ENCODE measurements at places on chromosomes 1 and 21.

- DNase-seq: no peak
Observed at GRCh38 chr1:160394673-160395072, 5.7 kb upstream of the VANGL2 start.

DNA sequence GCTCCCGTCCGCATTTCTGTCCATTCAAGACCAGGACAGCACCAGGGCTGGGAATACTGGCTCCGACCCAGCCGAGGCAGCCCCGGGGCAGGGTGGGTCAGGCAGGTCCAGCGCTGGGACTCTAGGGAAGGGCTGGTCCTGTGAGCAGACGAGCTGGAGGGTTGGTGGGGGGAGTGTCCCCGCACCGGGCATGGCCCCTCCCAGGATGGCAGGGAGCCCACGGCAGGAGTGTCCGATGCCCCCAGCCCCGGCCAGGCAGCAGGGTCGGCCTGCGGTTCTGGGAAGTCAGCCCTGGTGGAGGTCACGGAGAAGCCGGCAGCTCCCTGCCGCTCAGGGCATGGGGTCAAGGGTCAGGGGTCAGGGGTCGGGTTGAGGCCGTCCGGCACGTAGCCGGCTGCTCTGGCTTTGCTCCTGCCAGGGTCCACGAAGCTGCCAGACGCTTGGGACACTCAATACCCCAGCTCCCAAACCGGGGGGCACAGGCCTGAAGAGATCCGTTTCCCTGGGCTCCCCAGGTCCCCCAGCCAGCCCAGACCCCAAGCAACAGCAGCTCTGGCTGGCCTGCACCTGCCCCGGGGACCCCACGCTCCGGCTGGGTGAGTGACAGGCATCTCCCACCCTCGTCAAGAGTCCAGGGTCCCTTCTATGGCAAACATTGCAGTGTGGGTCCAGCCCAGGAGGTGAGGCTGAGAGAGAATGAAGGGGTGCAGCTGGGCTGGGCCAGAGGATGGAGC lies 6.7 kb downstream of the C1QTNF12 start:
- no peak for DNase-seq

DNA sequence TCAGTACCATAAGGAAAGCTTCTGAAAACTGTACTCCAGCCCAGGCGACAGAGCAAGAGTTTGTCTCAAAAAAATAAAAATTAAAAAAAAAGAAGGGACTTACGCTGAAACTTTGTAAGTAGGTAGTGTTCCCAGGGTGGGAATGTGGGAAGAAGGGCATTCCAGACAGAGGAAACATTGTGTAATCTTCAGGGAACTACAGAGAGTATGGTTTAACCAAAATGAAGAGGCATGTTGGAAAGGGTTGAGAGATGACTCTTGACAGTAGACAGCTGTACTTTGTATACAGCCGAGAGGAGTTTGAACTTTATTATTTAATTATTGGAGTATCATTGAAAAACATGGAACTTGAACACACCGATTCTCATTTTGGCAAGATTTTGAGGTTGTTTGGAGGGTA lies 43.0 kb downstream of the PPP2R5A start:
- no peak for DNase-seq

DNA sequence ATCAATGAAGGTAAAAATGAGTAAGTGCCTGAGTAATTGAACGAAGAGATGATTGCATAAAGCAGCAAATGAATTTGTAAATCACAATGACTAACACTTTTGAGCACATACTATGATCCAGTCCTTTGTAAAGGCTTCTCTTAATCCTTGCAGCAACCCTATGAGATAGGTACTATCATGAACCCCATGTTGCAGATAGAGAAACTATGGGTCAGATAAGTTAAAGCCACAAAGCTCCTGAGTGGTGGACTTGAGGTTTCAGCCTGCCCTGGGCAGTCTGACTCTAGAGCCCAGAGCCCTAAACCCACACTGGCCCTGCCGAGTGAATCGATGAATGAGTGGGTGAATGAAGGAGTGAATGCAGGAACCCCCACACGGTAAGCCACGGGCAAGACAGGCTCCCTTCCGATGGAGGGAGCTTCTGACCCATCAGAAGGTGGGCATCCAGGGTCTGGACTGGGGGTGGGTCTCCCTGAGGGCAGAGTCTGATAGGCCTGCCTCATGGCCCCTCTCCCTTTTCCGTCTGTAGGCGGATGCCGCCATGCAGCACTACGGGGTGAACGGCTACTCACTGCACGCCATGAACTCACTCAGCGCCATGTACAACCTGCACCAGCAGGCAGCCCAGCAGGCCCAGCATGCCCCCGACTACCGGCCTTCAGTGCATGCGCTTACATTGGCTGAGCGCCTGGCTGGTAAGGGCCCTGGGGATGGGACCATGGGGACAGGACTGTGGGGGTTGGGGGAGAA lies 17.0 kb downstream of the DMBX1 start:
- no peak for DNase-seq

DNA sequence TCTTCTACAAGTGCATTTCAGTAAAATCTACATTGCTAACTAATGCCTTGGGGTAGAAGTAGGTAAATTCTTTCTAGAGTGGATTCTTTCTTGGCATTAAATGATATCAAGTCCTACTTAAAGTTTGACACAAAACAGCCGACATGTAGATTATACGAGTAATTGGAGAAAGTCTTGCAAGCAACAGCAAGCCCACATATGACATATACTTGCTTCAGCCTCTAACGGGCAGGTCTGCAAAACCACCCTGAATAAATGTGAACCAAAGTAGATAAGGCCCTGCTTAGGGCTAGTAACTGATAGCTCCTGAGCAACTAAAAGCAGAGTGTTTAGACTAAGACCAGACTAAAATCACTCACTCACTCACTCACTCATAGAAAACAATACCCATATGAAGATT lies 203.2 kb downstream of the LTN1 start:
- DNase-seq: no peak

GRCh38 chr1:181712711-181713110 lies 229.4 kb downstream of the CACNA1E start:
- DNase-seq: peak; percentile 86

DNA sequence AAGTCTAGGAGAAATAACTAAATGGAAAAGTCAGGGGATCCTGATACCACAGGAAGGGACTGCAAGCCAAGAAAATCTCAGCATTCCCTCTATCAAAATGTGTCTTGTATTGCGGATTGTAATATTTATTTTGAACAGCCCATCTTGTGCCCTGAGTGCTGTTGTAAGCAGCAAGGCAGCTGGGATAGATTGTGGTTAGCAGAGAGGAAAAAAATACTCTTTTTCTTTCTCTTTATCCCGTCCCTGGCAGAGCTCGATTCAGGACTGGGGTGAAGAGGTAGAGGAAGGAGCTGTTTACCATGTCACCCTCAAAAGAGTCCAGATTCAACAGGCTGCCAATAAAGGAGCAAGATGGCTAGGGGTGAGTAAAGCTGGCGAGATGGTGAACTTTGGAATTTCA lies 1.2 kb downstream of the RGL1 start:
- no peak for DNase-seq

DNA sequence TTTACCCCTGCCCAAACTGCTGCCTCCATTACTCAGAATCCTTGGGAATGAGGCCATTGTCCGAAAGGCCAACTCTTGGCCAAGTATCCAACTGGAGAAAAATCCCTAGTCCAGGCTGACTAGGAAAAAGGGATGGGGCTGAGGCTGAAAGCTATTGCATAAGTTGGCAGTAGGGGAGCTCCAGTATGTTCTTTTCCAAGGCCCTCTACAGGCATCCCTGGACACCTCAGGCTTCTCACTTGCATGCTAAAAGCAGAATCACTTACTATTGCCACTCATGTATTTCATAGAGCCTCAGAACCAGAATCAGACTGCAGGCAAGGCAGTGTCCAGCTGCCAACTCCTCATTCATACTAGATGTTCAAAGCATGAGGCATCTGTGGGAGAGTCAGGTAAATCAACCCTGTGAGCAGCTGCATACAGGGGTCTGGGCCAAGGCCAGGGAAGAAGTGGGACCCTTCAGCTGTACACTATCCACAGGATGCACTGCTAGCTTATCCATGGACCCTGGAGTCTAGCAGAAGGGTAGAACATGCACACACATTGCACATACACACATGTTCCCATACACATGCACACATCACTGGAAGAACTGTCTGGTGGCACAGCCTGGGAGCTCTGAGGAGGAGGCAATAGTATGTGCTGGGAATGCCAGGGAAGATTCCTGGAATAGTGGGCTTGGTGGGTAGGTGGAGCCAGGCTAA lies 195.3 kb downstream of the C1orf94 start:
- no peak for DNase-seq

DNA sequence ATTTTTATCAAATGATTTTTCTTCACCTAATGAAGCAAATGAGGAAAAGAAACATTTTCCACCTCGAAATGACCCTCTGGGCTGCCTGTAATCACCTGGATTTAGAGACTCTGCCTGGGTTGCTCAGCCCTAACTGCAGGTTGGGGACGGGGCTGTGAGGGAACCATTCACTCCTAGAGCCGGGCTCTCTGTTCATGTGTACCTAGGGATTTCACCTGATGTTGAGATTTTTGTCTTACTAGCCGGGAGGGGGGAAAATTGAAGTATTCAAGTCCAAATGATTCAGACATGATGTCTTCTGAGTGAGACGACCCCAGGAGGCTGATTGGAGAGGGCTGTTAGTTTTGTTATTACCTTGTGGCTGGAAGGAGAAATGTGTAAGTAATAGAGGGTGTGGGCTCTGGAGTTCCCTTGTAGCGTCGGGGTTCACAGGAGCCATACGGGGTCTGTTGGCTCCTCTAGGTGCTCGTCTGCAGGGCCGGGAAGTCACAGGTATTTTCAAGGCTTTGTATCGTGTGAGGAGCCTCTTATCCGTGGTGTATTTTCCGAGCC lies 42.3 kb upstream of the PWP2 start:
- DNase-seq: no peak

GRCh38 chr1:41779360-41779759 lies 139.4 kb downstream of the HIVEP3 start:
- no peak for DNase-seq

- DNase-seq: no peak
Observed at GRCh38 chr1:205074513-205074912, 9.7 kb downstream of the TMEM81 start.

DNA sequence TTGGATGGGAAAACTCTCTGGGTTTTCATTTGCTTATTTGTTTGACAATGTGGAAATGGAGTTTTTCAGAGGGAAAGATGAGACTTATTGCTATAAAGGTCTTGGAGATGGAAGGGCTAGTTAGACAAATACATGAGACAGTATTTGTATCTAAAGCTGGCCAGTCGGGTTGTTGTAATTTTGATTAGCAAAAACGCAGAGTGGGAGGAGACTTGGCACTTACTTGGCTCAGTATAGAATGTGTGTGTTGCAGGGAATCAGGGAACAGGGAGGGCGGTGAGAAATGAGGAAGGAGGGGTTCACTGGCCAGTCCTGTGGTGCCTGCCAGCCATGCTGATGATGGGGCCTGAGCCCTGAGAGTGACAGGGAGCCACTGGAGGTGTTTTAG lies 6.0 kb upstream of the FOXE3 start:
- DNase-seq: no peak

DNA sequence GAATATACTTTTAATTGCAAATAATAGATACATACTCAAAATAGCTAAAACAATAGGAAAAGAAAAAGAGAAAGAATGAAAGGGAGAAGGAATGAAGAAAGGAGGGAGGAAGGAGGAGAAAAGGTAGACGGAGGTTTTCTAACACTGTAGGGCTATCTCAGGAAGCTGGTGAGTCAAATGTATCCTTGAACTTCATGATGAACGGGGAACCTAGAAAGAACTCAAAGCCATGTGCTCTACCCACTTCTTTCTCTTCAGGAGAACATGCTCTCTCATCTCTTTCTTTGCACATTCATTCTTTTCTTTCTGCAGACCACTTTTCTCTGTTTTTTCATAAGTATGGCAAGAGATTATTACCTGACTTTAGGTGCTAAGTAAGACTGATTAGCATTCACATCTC lies 37.3 kb upstream of the ZNF644 start:
- DNase-seq: no peak

GRCh38 chr1:236922190-236922589 lies 82.1 kb downstream of the MT1HL1 start:
- no peak for DNase-seq

- no peak for DNase-seq
Observed at GRCh38 chr1:42837709-42838108, 8.7 kb upstream of the ZNF691 start.

- DNase-seq: no peak
Observed at GRCh38 chr1:152086760-152087159, 2.1 kb downstream of the TCHHL1 start.

GRCh38 chr1:27100335-27101053 lies 54.4 kb downstream of the SLC9A1 start:
- no peak for DNase-seq

DNA sequence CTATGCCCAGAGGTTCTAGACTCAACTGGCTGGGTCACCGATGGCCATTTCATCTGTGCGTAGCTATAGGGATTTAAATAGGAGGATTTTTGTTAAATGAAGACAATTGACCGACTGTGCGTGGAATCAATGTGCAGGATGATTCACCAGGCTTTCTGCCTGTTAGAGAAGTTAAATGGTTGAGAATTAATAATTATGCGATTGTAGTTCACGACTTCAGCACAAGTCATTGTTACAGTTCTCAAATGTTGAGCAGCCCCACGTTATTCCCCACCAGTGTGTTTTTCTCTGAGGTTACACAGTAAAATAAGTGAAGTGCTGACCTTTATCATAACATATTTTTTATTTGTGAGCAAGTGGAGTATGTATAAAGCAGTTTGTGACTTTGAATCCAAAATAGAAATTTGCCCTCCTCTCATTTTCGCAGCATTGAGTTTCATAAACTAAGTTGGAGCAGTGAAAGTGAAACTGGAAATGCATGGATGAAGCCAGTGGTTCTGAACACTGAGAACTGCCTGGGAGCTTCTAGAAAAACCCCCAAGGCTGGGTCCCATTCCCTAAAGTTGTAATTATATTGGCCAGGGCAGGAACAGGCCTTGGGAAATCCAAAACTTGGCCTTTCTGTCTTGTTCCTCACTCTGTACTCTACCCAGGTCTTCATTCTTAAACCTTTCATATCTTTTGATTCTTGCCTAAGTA lies 102.6 kb downstream of the GALNT2 start:
- DNase-seq: no peak

All from cerebellar nuclear complex (tissue), 1 donor.